SK-MEL-5 (cell line): ENCODE measurements at places on chromosomes 2 and 18. TPM values are rescaled to one million over a fixed set of nuclear protein-coding genes. Genes with fewer than 3 reads are reported as not detected.

The SPRED2 gene
- 10.4 and 14.6 TPM in 2 replicates for total RNA-seq

The CENPA gene
- 18.9 and 23.0 TPM in 2 replicates for total RNA-seq

The MARCO gene
- not detected in 2 replicates for total RNA-seq

The SCN2A gene
- 0.08 TPM in 1 of 2 replicates, not detected in the other for total RNA-seq

The CCDC121 gene
- total RNA-seq = 10.9 and 14.1 TPM in 2 replicates
